ENCODE measurements at places on chromosomes 5 and 9.

DNA sequence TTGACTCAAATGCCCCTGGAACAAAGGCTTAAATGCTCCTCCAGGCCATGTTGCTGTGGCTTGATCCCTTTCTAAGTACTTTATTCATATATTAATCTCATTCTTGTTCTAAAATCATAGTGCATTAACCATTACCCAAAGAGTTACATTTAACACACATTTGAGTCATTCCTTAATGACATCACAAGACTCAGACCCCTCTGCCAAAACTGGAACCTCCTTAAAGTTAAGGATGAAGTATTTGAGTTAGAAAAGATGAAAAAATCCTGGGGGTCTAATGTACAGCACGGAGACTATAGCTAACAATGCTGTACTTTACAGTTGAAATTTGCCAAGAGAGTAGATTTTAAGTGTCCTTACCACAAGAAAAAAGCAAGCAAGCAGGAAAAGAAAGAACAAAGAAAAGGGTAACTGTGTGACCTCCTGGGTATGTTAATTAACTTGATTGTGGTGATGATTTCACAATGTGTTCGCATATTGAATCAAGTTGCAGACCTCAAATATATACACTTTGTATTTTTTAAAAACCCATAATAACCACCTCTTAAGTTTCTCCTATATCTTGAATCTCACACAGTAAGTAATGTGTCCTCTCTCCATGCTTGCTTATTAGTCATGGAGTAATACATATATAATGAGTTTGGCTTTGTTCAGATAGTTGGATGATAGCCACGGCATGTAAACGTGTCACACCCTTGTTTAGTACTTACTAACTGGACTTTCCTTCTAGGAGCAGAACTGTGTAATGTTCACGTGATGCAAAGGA lies 376.9 kb downstream of the SEMA5A start:
- DNase-seq: no peak

DNA sequence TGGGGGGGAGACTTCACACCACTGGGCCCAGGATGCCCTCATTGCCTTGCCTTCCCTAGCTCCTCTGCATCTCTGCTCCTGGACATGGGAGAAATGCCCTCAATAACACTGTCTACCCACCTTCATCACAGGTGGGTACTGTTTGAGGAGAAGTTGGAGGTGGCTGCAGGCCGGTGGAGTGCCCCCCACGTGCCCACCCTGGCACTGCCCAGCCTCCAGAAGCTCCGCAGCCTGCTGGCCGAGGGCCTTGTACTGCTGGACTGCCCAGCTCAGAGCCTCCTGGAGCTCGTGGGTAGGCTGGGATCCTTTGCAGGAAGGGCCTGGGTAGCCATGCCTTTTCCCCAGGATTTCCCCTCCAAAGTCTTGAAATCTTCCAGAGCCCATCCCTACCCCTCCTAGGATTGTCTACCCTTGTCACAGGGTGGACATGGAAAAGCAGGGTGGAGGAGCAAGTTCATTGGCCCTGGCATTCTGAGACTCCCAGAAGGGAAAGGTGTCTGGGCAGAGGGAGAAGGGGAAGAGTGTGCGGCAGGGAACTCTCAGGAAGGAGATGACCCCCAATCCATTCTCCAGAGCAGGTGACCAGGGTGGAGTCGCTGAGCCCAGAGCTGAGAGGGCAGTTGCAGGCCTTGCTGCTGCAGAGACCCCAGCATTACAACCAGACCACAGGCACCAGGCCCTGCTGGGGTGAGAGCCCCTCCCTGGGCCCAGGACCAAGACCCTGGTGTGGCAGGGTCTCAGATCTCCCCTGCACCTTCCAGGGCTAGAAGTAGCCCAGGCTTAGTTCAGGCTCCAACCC lies 886 bp downstream of the SLC4A9 start:
- no peak for DNase-seq

DNA sequence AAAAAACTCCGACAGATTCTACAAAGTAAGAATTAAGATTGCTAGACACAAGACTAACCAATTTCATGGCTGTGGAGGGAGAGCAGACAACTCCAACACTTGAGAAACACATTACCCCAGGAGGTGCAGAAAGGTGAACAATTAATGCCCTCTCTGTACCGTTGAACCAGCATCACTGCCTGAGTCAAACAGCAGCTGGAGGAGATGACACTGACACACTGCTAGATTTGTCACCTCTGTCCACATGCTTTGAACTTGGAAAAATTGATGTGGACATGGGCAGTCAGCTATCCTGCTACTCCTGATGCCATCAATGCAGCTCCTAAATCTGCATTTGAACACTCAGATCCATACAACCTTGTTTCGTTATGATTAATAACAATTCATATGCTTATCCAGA lies 51.7 kb downstream of the GPBP1 start:
- no peak for DNase-seq

- DNase-seq: no peak
Measured at GRCh38 chr9:95147452-95148207, 169.9 kb downstream of the FANCC start.

DNA sequence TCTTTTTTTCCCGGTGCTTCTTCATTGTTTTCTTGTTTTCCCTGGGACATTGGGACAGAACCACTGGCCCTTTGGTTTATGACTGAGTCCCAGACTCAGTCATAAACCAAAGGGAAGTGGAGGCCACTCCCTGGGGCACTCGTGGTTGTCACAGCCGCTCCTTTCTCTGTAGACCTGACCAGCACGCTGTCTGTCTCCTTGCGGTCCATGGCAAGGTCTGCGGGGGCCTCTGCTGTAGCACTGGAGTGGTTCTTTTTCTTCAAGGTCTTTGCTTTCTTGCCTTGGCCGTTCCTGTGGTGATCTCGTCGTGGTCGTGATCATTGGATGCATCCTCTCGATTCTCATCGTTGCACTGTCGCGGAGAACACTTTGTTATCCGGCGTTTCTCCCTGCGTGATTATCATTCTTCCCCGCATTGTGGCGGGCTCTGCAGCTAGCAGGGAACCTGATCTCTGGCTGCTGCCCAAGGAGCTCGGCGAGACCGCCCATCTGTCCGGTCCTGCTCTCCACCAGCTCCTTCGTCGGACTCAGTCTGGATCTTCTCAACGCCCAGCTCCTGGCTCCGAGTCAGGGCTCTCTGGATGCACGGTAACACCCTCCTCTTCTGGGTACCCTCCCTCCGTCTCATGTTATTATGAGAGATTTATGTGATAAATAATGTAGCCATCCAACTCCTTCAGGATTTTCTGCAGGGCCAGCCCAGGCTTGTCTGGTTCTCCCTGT lies 43.5 kb upstream of the MPDZ start:
- DNase-seq: no peak

GRCh38 chr9:132074736-132075135 lies 4.9 kb downstream of the MED27 start:
- no peak for DNase-seq

GRCh38 chr5:133957591-133957990 lies 10.8 kb downstream of the C5orf15 start:
- DNase-seq: no peak

- DNase-seq: no peak
Measured at GRCh38 chr9:69494763-69495162, 169.7 kb downstream of the ENTREP1 start.

DNA sequence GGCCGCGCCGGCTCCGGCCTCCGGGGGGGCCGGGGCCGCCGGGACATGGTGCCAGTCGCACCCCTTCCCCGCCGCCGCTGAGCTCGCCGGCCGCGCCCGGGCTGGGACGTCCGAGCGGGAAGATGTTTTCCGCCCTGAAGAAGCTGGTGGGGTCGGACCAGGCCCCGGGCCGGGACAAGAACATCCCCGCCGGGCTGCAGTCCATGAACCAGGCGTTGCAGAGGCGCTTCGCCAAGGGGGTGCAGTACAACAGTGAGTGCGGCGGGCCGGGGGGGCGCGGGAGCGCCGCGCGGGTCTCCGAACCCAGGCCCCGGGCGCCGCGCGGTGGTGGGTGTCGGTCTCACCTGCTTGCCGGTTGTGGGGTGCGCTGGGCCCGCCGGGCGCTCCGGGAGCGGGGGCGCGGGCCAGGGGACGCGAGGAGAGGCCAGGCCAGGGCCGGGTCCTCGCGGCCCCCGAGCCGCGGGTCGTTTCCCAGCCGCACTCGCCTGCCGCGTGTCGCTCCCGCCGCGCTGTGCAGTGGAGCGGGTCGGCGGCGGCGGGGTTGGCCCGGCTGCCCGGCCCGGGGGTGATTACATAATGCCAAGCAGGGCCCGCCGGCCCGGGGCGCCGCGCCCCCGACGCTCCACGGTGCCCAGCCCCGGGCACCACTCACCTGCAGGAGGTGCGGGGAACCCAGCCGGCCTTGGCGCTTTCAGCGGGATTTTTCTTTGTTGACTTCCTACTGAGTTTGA lies 492 bp downstream of the RABL6 start:
- no peak for DNase-seq

DNA sequence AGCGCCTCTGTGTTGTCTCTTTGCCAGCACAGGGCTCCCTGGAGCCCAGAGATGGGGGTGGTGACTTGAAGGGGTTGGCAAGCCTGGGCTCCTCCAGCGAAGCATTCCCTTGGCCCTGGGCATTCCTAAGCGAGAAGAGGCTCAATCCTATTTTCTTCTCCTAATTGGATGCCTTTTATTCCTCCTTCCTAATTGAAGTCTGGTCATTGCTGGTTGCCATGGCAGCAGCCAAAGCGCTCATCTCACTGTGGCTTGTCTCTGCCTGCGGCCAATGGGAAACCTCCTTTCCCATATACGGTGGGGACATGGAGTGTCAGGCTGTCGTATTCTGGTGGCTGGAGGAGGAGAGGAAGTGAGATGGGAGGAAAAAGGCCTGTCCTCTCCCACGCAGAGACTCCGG lies 52.3 kb upstream of the RARS1 start:
- DNase-seq: no peak

DNA sequence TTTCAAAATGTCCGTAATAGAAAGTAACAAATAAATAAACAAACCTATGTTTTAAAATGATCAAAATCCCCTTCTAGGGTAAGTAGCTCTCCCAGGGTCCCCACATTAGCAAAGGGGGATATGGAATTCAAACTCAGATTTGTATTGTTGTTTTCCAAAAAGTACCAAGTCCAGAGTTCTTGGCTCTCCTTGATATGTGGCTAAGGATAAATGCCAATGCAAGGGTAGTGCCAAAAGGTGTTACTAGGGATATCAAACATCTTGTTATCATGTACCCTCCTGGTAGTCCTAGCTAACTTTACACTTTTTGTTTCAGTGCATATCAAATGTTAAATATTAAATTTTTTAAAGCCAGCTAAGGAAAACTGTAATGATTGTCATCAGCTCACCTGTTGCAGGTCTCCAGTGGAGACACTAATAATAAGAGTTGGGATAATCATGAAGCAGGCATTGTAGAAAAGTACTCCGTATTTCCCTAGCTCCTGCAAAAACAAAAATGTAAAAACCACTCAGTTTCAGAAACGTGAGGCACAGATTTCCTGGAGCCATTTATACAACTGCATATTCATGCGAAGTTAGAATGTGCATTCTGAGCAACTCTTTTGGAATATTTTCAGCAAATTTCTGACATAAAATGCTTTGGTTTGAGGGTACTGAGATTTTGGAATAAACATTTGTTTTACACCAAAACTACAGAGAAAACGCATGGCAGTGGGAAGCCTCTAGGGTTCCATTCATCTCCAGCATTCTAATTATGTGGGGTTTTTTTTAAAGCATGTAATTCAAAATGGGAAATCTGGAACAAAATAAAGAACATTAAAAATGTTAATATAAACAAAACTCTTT lies 39.8 kb downstream of the SLC35D2 start:
- no peak for DNase-seq

DNA sequence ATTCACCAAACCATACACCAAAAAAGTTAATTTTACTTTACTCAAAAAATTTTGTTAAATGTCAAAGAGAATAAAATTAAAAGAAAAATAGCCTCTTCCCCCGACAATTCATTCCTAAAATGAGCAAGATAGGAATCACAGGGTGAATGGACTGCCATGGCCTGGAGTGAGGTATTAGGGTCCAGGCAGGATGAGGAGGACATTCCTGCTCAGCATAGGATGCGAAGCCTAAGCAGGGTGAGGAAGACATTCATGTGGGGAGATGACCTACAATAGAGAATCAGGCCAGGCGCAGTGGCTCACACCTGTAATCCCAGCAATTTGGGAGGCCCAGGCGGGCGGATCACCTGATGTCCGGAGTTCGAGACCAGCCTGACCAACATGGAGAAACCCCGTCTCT lies 8.4 kb downstream of the NUDCD2 start:
- no peak for DNase-seq

DNA sequence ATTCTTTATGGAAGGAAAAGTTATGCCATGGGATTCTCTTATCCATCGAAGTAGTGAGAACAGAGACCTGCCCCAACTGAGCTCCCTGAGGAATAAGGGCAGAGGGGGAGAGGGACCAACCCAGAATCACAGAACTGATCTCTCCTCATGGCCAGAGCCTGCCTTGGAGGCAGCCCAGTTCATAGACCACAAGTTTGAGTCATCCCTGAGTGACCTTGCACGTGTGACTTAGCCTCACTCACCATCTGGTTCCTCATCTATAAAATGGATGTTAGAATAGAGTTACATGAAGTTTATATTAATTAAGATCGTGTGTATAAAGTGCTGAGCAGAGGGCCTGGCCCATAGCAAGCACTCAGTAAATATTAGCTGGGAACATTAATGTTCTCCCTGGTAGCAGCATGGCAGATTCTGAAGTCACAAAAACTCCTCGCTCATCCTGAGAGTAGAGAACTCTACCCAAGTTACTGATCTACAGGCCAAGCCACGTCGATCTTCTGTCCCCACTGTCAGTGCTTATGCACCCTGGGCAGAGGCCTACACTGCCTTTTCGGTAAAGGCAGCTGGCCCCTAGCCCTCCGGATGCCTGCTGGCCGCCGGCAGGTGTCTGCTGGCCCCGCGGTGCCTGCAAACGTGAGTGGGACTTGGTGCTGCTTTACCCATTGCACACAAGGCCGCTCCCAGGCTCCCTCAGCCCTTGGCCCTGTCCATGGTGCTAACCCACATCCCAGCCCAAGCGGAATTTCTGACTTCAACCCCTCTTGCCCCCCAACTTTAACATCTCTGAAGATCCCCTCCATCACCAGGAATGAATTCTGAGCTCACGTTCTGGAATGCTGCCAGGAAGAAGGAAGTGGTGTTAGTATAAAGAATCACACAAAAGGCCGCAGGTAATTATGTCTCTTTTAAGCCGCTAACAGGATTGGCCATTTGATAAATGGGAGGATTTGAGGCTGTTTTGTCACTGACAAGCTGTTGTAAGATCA lies 61.1 kb upstream of the ARAP3 start:
- no peak for DNase-seq

- DNase-seq: no peak
Measured at GRCh38 chr5:56705217-56705616, 110.1 kb upstream of the MAP3K1 start.

GRCh38 chr9:127505396-127506116 lies 54.2 kb downstream of the LRSAM1 start:
- DNase-seq: no peak

- DNase-seq: no peak
Measured at GRCh38 chr9:109609060-109609459, 111.0 kb upstream of the PTPN3 start.

- no peak for DNase-seq
Measured at GRCh38 chr9:135888766-135889394, 18.5 kb downstream of the CAMSAP1 start.

GRCh38 chr9:1125741-1126140 lies 75.6 kb downstream of the DMRT2 start:
- DNase-seq: no peak

- DNase-seq: no peak
Measured at GRCh38 chr5:108326982-108327381, 54.9 kb downstream of the FBXL17 start.
